ENCODE measurements at places on chromosomes 5 and 9. TPM values are rescaled to one million over a fixed set of nuclear protein-coding genes. Genes with fewer than 3 reads are reported as not detected.
A peak's percentile ranks its signal among the peaks of the same experiment; 100 is the strongest.

OSMR gene
- total RNA-seq = 4.4 TPM

- H3K36me3 ChIP-seq = no peaks in the 10 kb centered on the region
- no peak overlapping the region for H3K4me3 ChIP-seq
- H3K27me3 ChIP-seq = no peaks in the 10 kb centered on the region
- H3K4me1 ChIP-seq = peaks cover 6% of the 10 kb centered on the region
Measured at GRCh38 chr9:88660611-88661010, 125.6 kb downstream of the NXNL2 start.

GRCh38 chr9:11892401-11892800 is 800.8 kb upstream of the TYRP1 start:
- no peak for DNase-seq
- no peaks in the 10 kb centered on the region for H3K4me1 ChIP-seq
- H3K36me3 ChIP-seq = no peaks in the 10 kb centered on the region
- no peaks in the 10 kb centered on the region for H3K27me3 ChIP-seq

SLC6A18 gene
- total RNA-seq = not detected

DNA sequence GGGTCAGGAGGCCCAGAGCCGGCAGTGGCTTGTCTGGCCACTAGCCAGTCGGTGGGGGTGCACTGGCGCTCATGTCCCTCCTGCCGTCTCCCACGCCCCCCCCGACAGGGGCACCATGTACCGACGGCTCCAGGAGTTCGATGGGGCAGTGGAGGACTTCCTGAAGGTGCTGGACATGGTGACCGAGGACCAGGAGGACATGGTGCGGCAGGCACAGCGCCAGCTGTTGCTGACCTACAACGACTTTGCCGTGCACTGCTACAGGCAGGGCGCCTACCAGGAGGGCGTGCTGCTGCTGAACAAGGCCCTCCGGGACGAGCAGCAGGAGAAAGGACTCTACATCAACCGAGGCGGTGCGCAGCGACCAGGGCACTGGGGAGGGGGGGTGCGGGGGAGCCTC is 8.1 kb downstream of the TTC16 start:
- H3K27ac ChIP-seq = no peak overlapping the region
- no peaks in the 10 kb centered on the region for H3K27me3 ChIP-seq
- DNase-seq = no peak
- H3K36me3 ChIP-seq = no peaks in the 10 kb centered on the region
- H3K4me3 ChIP-seq = no peak overlapping the region

- no peak overlapping the region for H3K27ac ChIP-seq
- H3K36me3 ChIP-seq = no peaks in the 10 kb centered on the region
- no peak overlapping the region for H3K4me3 ChIP-seq
- no peak for DNase-seq
- no peaks in the 10 kb centered on the region for H3K4me1 ChIP-seq
Measured at GRCh38 chr9:21750021-21750735, 52.3 kb upstream of the MTAP start.

GRCh38 chr9:131651599-131651998 is 88.3 kb downstream of the RAPGEF1 start:
- H3K27ac ChIP-seq = no peak overlapping the region
- no peaks in the 10 kb centered on the region for H3K27me3 ChIP-seq
- no peak for DNase-seq
- peaks cover 18% of the 10 kb centered on the region for H3K36me3 ChIP-seq
- H3K4me3 ChIP-seq = no peak overlapping the region
- H3K4me1 ChIP-seq = peaks cover 14% of the 10 kb centered on the region

GRCh38 chr9:18447541-18447940 is 26.4 kb upstream of the ADAMTSL1 start:
- H3K4me3 ChIP-seq = no peak overlapping the region
- no peak for DNase-seq
- no peak overlapping the region for H3K27ac ChIP-seq
- peaks cover 6% of the 10 kb centered on the region for H3K4me1 ChIP-seq
- no peaks in the 10 kb centered on the region for H3K27me3 ChIP-seq

SLC6A19 gene
- not detected for total RNA-seq

DNA sequence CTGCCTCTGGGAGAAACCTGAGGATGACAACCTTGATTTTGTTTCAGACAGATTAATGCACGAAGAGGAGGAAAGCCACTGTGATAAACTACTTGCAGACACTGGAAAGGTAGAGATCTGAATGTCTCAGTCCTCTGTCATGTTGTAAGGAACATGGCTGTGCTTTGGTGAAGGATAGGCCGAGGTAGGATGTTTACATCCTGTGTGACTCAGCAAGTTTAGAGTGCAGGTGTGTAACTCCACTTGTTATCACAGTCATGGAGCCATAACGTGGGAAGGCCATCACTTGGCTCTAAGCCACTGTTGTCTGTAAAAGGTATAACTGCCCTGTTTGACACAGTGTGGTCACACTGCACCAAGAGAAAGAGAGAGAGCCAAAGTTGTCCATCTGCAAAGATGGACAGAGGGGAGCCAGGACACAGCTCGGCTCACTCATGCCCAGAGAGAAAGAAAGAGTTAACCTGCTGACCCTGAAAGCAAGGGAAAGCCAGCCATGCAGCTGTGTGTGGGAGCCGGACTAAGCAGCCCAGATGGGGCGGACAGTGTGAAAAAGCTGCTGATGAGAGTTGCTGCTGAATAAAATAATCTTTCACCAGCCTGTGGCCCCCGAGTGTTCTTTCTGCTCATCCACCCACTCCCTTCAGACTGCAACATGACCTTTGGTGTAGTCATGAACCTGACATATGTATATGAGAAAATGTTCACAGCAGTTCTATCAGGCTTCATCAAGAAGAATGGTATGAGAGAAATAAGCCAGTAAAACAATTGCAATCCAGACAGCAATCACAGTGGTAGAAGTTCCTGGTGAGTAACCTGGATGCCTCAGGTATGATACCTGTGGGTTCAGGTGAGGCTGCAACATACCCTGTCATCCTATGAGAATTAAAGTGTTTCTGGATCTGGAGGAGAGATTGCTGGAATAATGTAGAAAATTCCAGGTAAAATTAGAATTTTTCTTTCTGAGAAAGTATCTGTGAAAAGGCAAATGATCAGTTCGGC is 115.9 kb downstream of the TARS1 start:
- no peaks in the 10 kb centered on the region for H3K27me3 ChIP-seq
- peaks cover 3% of the 10 kb centered on the region for H3K36me3 ChIP-seq
- no peak overlapping the region for H3K27ac ChIP-seq

CRB2 gene
- 0.04 TPM for total RNA-seq

- no peak overlapping the region for H3K27ac ChIP-seq
- peaks cover 7% of the 10 kb centered on the region for H3K4me1 ChIP-seq
- no peak for DNase-seq
- H3K27me3 ChIP-seq = no peaks in the 10 kb centered on the region
- H3K4me3 ChIP-seq = no peak overlapping the region
Measured at GRCh38 chr9:114450833-114451706, 54.2 kb downstream of the WHRN start.

DNA sequence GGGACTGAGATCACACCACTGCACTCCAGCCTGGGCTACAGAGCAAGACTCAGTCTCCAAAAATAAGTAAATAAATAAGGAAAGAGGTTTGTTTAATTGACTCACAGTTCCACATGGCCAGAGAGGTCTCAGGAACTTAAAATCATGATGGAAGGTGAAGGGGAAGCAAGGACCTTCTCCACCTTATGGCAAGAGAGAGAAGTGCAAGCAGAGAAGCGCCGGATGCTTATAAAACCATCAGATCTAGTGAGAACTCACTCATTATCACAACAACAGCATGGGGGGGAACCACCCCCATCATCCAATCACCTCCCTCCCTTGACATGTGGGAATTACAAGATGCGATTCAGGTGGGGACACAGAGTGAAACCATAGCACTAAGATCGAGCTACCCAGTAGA is 22.8 kb upstream of the RGMB start:
- H3K27me3 ChIP-seq = no peaks in the 10 kb centered on the region
- H3K4me1 ChIP-seq = no peaks in the 10 kb centered on the region
- no peak overlapping the region for H3K4me3 ChIP-seq
- no peaks in the 10 kb centered on the region for H3K36me3 ChIP-seq
- H3K27ac ChIP-seq = no peak overlapping the region
- no peak for DNase-seq

CCDC192 gene
- total RNA-seq = 0.18 TPM

FBP1 gene
- total RNA-seq = 0.53 TPM

GRCh38 chr5:174245516-174246075 is 200.1 kb downstream of the NSG2 start:
- H3K27me3 ChIP-seq = peaks cover 4% of the 10 kb centered on the region
- H3K4me3 ChIP-seq = no peak overlapping the region
- H3K27ac ChIP-seq = no peak overlapping the region

DNA sequence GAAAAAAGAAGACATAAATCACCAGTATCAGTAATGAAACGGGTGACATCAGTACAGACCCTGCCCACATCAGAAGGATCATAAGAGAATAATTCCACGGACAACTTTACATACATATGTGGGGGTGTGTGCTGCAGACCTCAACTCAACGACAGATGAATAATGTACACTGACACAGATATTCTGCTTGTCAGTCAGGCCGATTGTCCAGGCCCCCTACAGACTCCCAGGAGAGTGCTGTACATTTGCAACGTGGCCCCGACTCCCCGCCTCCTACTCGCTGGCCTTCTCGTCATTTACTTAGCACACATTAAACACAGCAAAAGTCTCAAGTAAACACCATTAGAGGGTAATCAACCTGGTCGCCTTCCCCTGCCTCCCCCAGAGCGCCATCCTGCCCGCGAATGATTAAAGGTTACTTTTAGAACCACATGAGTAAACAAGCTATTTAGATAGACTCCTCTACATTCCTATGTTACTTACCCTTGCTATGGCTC is 3.5 kb upstream of the TMED9 start:
- H3K36me3 ChIP-seq = peaks cover 3% of the 10 kb centered on the region
- DNase-seq = no peak
- H3K4me3 ChIP-seq = no peak overlapping the region
- no peak overlapping the region for H3K27ac ChIP-seq
- H3K4me1 ChIP-seq = peaks cover 12% of the 10 kb centered on the region
- H3K27me3 ChIP-seq = peaks cover 19% of the 10 kb centered on the region

ENG gene
- total RNA-seq = 9.3 TPM

DNA sequence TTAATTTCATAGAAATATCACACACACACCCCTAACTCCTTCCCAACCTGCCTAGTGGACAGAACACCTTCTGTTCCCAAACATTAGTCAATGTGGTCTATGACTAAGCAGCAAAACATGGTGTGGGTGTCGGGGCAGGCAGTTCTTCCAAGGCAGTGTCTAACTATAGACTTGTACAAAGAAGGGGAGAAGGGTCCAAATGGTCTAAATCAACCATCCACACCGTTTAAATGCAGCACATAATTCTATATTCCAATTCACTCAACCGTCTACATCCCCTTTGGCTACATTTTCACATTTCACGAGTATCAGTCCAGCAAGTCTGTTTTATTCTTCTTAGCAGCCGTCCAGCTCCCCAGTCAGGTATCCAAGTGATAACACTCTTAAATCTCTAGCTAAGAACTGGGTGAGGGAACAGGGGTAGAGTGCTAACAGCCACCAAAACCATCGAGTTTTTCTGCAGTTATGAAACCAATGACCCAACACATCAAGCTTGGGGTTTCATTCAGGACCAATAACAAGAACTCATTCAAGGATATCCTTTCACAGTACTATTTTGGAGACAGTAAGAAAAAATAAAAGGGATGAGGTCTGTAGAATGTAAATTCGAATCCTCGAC is 3.3 kb downstream of the ZNF608 start:
- peak overlapping the region; percentile 65 for H3K4me3 ChIP-seq
- no peaks in the 10 kb centered on the region for H3K27me3 ChIP-seq
- H3K27ac ChIP-seq = peak overlapping the region; percentile 98
- no peaks in the 10 kb centered on the region for H3K36me3 ChIP-seq
- peaks cover 35% of the 10 kb centered on the region for H3K4me1 ChIP-seq

DNA sequence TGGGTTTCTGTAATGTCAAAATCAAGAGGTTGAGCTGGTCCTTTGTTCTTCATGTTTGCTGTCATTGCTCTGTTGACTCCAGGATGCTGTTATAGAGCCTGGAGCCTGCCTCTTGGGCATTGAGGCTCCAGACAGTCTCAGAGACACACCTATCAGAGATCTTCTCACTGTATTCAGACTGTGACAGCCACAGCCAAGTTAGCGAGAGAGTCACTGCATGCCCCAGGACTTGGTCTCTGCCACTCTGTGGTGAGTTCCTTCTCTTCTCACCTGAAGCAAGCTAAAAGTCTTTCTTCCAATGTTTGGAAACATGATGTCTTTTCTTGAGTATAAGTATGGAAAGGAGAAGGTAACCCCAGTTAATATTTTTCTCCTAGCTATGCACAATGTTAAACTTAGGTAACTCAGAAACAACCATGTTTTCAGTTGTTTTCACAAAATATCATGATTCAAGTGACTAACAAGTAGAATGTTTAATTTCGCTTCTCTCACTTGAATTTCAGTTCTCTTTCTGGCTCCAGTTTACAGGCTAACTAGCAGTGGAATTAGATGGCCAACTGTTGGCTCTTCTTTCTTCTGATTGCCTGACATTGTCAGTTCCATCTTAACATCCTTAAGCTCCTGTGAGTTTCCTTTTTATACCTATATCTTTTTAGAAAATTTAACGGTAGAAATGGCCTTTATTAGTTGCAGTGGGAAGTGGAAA is 20.6 kb upstream of the ZFYVE16 start:
- H3K4me1 ChIP-seq = no peaks in the 10 kb centered on the region
- no peaks in the 10 kb centered on the region for H3K36me3 ChIP-seq
- DNase-seq = no peak
- H3K27ac ChIP-seq = no peak overlapping the region

DNA sequence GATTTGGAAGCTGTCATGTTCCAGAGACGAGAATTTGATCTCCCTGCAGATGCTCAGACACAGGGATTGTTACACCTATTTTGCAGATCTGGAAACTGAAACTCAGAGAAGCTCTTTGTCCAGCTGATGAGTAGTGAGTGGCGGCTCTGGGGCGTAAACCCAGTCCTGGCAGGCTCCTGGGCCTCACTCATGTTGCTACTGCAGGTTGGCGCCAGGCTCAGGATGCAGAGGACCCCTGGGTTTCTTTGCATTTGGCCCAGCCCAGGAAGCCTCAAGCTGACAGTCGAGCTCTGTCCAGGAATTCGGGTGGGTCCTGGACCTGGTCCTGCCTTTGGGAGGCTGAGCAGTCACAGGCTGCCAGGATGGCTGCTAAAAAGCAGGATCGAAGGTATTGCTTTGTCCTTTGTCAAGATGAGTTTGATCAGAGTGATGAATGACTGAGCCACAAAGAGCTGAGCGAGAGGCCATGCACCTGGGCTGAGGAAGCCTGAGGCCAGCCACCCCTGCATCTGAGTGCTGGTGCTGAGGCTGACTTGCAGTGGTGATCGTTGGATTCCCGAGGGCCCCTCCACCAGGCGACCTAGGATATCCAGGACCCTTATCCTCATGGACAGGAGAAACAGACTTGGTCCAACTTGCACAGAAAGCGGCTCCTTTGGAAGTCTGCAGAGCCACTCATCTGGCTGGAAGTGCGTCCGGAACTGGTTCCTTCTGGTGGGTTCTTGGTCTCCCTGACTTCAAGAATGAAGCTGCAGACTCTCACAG is 8.3 kb upstream of the RNF130 start:
- no peaks in the 10 kb centered on the region for H3K36me3 ChIP-seq
- DNase-seq = no peak
- no peak overlapping the region for H3K4me3 ChIP-seq

- H3K27me3 ChIP-seq = no peaks in the 10 kb centered on the region
- H3K27ac ChIP-seq = no peak overlapping the region
- DNase-seq = no peak
- H3K4me3 ChIP-seq = no peak overlapping the region
- no peaks in the 10 kb centered on the region for H3K36me3 ChIP-seq
Measured at GRCh38 chr9:78858266-78858665, 561.3 kb downstream of the PSAT1 start.

Data from muscle of leg (tissue), 16 donors.